Left lung (tissue), 14 donors: ENCODE measurements at places on chromosomes 13 and 19. TPM values are rescaled to one million over a fixed set of nuclear protein-coding genes. Genes with fewer than 3 reads are reported as not detected.

TMEM38A gene
- 4.0 TPM for polyA plus RNA-seq

BICRA gene
- polyA plus RNA-seq, result 15.8 TPM

ARRDC5 gene
- not detected for polyA plus RNA-seq

F10 gene
- 13.1 TPM for polyA plus RNA-seq

- DNase-seq, result no peak
Measured at GRCh38 chr19:21617740-21618339, 112.4 kb downstream of the ZNF429 start.

DNA sequence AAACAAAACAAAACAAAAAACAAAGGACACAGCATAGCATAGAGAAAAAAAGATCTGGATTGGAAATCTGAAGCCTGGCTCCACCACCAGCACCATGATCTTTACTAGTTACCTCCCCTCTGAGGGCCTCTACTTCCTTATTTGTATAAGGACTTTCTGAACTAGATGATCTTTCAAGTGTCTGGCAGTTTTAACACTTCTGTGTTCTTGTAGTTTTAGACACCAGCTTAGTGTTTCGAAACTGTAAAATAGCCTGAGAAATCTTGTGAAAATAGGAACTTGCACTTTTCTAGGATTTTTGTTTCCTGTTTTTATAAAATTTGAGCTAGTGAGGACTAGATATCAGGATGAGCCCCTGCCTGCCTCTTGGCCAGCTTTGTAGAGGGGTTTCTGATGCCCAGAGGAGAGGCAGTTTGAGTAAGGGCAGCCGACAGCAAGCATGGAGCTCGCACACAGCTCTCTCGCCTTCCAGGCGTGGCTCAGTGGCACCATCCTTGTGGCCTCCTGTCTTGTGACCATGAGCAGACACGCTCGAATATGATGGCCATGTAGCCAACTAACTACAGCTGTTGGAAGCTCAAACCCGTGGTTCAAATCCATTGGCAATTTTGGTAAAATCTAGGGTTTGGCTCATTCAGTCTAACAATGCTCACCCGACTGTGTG, 319.0 kb downstream of the KCNRG start:
- peak; percentile 39 for DNase-seq

DNA sequence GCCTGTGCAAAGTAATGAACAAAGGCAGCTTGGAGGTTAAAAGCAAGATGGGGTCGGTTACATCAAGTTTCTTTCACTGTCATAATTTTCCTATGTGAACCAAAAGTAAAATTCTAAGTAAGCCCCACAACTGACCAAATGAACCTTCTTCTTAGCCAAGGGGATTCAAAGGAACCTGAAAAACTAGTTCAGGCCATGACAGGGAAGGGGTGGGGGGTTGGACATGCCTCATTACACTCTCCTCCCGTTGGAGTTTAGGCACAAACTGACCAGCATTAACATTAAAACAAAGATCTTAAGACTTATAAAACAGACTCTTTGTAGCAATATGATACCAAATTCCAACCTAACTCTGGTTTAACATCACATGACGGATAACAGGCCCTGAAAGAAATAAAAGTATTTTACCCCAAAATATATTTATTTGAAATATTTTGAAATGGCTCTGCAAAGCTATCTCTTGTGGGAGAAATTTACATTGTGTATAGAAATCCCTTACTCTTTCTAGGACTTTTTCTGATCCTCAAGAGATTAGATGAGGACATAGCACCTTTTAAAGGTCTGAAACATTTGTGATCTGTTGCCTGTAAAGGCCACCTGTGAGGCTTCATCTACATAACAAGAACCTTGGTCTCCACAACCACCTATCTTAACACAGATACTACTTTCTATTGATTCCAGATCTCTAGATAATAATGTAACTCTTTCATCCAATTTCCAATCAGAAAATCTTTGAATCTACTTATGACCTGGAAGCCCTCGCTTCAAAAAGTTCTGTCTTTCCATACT, 1829.0 kb upstream of the MIR17HG start:
- no peak for DNase-seq

DNA sequence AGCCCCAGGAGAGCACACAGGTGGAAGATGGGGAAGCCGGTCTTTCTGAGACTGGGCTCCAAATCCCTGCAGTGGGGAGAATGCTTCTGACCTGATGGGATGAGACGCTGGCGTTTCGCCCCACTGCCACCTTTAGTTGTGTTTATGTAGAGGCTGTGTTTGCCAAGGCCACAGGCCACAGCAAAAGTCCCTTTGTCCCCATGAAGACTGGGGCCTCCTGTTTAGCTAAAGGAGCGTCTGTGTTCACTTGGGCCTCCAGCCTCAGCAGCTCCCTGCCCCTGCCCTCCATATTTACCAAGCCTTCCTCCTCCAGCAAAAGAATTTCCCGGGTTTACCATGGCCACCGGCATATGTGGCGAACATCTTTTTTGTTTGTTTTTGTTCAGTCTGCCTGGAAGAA, 10.4 kb upstream of the KLK14 start:
- no peak for DNase-seq

- no peak for DNase-seq
Measured at GRCh38 chr13:111973605-111974340, 93.2 kb upstream of the SOX1 start.

DNA sequence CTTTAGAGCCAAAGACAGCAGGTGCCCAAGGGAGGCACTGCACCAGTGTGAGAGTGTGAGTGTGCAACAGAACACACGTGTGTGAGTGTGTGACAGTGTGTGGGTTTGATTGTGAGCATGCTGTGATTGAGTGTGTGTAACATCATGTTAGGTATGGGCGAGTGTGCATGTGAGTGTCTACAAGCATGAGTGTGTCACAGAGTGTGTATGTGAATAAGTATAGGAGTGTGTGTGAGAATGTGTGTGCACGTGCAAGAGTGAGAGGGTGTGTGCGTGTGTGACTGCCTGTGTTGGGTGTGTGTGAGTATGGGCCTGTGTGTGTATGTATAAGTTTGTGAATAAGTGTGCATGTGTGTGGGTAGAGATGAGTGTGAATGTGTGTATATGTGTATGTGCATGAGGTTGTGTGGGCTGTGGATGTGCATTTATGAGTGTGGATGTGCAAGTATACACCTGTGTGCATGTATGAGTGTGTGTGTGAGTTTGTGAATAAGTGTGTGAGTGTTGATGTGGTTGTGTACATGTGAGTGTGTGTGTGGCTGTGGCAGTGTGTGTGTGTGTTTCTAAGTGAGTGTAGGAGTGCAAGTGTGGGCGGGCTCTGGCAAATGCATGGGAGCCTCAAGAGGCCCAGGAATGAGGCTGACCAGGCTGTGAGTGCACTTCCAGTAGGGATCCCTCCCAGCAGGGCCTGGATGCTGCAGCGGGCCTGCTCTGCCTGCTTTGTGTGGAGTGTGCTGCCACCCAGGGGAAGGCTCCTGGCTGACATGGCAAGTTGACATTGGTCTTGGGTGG, 198.4 kb downstream of the COL4A1 start:
- DNase-seq, result no peak

DNA sequence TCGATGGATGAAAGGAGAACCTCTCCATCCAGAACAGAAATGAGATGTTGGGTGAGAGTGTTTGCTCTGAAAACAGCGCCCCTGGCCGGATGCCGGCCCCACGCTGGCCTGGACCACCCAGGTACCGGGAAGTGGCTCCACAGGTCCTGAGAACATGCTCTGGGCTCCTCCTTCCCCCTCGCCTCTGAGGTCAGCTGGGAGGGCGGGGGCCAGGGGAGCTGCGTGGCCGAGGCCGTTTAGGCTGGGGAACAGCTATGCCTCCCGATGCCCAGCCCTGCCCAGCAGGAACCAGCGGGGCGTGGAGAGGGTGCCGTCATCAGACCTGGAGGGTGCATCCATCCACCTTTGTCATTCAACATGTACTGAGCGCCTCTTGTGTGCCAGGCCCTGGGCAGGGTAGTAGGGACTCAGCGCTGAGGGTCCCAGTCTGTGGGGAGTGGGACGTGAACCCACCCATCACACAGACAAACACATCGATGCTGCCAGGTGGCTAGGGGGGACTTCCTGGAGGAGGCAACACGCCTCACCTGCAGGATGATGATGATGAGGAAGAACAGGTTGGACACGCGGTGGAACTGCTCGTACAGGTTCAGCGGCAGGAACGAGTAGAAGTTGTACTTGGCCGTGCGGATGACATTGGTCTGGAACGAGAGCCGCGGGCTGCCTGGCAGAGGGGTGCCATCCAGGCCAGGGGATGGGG, 4.2 kb downstream of the ATP8B3 start:
- DNase-seq, result peak; percentile 58

- no peak for DNase-seq
Measured at GRCh38 chr19:3285647-3286176, 61.3 kb downstream of the CELF5 start.

DNA sequence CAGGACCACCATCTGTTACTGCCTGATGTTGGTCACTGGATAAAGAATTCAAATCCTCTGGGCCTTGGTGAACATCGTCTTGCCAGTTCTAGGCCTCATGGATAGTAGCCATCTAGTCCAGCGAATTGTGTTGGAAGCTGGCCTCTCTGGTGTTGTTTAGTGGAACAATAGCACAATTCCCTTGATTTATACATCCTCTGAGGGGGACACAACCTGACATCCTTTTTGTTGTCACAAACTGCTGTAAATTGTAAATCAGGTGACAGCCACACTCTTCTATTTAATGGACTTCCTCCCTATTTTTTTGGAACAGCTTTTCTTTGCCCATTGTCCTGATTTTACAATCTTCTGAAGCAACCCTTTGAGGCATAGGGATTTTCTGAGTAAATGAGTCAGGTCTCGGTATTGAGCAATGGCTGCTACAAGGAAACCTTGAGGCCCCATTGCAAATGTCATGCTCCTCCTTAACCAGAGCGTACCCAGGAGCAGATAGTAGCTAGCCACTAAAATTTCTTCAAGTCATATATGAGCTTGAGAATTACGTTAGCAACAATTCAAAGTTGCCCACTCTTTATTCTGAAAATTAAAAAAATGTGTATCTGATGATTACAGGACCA, 263.3 kb downstream of the COG6 start:
- DNase-seq, result no peak

DNA sequence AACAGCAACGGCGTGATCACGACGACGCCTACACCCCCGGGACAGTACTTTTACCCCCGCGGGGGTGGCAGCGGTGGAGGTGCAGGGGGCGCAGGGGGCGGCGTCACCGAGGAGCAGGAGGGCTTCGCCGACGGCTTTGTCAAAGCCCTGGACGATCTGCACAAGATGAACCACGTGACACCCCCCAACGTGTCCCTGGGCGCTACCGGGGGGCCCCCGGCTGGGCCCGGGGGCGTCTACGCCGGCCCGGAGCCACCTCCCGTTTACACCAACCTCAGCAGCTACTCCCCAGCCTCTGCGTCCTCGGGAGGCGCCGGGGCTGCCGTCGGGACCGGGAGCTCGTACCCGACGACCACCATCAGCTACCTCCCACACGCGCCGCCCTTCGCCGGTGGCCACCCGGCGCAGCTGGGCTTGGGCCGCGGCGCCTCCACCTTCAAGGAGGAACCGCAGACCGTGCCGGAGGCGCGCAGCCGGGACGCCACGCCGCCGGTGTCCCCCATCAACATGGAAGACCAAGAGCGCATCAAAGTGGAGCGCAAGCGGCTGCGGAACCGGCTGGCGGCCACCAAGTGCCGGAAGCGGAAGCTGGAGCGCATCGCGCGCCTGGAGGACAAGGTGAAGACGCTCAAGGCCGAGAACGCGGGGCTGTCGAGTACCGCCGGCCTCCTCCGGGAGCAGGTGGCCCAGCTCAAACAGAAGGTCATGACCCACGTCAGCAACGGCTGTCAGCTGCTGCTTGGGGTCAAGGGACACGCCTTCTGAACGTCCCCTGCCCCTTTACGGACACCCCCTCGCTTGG, 966 bp downstream of the JUNB start:
- DNase-seq, result peak; percentile 79

- peak; percentile 64 for DNase-seq
Measured at GRCh38 chr19:18349524-18350128, 9.2 kb downstream of the PGPEP1 start.

DNA sequence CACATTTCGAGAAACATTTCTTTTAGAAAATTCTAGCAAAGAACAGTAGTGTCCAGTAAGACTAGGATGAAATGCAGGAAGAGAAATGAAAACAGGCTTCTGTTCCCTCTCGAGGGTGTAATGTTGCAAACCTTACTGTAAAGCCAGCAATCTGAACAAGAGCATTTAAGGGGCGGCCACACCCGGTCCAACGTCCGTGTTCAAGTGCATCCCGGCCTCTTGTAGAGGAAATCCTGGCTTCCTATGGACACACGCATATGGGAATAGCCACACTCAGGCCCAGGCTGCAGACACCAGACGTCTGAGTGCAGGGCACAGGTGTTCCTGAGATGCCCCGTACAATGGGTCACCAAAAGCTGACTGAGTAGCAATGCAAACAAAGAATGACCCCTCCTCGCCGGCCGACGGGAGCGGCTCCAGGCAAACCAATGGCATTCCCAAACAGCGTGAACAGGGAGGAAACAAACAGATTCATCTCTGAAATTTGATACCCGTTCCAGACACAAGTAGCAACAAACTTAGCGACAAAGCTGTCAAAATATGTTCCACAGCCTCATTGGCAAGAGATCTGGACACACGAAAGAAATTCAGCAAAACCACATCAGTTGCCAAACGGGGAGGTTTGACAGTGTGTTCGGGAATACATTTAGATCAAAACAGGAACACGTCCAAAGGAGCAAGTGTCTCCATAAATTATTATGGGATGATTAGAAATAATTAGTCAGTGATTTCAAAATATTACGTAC, 278.6 kb upstream of the TSHZ3 start:
- no peak for DNase-seq

DNA sequence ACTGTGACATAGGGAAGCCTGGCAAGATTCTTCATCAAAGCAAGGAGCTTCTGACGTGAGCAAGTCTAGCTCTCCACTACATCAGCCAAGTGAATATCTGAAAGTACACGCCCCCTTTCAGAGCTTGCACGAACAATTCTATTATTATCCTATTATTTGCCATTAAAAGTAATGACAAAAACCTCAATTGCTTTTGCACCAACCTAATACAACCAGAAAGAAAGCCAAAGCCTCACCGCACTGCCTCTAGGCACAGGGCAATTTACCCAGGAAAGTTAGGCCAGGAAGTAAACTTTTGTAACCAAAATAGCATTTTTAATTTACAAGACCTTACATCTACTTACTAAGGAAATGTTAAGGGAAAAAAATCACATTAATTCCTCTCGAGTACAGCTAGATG, 41.2 kb downstream of the LATS2 start:
- DNase-seq, result no peak

GRCh38 chr13:52931539-52932431, 83.3 kb upstream of the PCDH8 start:
- no peak for DNase-seq

GRCh38 chr13:76903544-76904162, 17.4 kb upstream of the KCTD12 start:
- DNase-seq, result no peak

DNA sequence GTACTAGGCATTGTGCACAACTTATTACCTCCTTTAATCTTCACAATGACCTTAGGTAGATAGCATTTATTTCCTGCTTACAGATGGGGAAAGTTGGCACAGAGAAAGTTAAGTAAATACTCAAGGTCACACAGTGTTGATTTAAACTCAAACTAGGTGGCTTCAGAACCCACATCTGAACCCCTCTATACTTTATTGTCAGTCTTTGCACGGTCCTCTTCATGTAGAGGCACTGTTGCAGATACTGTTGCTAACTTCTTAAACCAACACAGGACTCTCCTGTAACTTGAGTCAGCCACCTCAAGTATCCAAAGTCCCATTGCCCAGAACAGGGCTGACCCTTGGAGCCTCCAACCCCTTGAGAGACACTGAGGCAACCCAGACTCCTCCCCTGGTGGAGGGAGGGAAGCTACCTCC, 48.8 kb downstream of the FRY start:
- no peak for DNase-seq
